CD4-positive, alpha-beta T cell treated with Interleukin-15 for 4 hours (primary cell): ENCODE measurements at places on chromosomes 2 and 18.

GRCh38 chr18:27843783-27844777, 332.9 kb downstream of the CDH2 start:
- DNase-seq: no peak

DNA sequence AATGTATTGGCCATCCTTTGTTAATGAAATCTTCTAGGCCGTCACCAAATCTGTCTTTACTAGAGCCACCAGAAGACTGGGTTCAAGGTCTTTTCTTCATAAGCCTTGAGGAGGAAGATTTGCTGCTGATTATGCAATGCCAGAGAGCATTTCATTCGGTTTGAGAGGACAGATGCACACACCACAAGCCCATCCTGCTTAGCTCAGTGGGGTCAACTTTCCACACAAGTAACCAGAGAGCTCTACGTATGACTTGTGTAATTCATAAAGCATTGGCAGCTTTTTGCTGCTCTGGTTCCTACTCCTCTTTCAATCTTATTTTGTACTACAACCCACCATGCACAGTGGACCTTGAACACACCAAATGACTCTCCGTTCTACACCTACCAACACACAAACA, 106.9 kb downstream of the OSR1 start:
- DNase-seq: no peak

DNA sequence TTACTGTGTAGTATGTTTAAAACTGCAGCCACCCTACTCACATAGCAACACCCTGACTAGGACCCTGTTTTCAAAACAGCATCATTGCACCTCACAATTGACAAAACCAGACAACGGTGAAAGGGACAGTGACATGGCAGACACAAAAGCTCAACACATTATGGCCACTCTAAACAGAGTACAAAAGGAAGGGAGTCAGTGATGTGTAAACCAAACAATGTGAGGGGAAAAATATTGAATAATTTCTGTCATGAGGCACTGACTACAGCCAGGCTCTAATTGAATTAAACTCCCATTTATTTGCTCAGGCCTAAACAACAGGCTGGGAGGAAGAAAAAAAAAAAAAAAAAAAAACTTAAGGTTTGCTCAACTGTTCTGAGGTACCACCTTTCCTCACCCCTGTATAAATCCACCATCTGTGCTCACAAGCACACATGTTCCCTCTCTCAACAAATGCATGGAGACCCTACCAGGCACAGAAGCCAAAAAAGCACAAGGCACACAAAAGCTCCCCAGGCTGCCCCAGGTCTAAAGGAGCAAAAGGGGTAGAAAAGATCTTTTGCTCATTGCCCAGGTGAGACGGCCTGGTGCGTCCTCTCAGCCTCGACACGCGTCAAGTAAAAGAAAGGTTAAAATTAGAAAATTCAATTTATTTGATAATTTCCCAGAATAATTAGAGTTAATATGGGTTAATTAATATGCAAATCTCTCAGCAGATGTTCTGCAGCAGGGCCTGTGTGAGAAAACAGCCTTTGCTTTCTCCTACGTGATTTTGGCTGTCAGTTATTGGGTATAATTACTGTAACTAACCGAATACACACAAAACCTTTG, 80.9 kb downstream of the ZEB2 start:
- no peak for DNase-seq

DNA sequence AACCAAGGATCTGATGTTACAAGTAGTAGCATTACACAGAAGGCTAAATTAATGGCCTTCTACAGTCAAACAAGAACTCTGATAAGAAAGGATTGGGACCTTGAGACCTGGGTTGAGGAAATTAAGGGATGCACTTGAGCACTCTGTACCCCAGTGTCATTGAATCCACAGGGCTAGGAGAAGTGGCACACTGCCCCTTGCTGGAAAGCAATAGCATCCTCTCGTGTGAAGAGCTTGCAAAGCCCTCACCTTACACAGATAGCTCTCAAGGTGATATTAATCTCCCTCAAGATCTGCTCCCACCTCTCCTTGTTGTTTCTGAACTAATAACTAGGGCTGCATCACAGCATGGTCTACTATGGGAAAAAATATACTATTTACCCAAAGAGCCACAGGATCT, 26.5 kb upstream of the CHST9 start:
- DNase-seq: no peak

- DNase-seq: no peak
These were observed 391.5 kb downstream of the TXNL1 start for GRCh38 chr18:56246916-56247315.

- DNase-seq: no peak
These were observed 193.0 kb upstream of the RGPD4 start for GRCh38 chr2:107633580-107634147.

- no peak for DNase-seq
These were observed 263.9 kb downstream of the LTBP1 start for GRCh38 chr2:33210626-33211025.

DNA sequence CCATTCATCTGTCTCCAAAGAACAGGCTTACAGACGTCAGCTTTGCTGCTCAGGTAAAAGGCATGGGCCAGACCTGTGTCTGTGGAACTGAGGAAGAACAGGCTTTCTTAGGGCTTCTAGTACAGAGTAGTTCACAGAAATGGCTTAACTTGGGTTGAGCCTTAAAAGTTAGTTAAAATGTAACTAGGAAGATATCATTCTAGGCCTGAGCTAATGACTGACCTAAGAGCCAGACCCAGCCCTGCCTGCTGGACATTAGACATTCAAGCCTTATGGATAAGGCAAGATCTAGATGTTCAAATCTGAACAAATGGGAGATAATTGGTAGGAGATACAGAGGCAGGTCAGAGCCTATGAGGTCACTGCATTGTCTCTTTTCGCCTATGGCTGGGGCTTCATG, 73.9 kb upstream of the SLC14A2 start:
- no peak for DNase-seq

DNA sequence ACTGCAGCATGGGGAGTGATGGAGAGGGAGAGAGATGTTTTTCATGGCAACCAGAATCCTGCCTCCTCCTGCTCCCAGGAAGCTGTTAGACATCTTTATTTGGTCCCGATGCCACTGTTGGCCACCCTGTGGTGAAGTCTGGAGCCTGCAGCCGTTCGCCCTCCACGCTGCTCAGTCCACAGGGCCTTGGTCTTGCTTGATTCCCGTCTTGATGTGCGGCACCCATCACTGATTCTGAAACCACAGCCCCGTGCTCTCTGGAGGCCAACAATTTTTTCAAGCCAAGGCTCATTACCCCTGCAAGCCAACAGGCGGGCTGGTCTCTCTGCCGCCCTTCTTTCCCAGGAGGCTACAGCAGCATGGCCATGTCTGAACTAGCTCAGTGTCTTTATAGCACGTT, 24.5 kb downstream of the SIGLEC15 start:
- DNase-seq: no peak

- DNase-seq: no peak
These were observed 542.4 kb upstream of the NRP2 start for GRCh38 chr2:205139822-205140463.

GRCh38 chr2:160628811-160629210, 135.2 kb upstream of the RBMS1 start:
- no peak for DNase-seq

- peak; percentile 29 for DNase-seq
These were observed 96.9 kb upstream of the ZNF397 start for GRCh38 chr18:35143622-35144596.

GRCh38 chr2:47206181-47206580, 51.1 kb upstream of the STPG4 start:
- no peak for DNase-seq

DNA sequence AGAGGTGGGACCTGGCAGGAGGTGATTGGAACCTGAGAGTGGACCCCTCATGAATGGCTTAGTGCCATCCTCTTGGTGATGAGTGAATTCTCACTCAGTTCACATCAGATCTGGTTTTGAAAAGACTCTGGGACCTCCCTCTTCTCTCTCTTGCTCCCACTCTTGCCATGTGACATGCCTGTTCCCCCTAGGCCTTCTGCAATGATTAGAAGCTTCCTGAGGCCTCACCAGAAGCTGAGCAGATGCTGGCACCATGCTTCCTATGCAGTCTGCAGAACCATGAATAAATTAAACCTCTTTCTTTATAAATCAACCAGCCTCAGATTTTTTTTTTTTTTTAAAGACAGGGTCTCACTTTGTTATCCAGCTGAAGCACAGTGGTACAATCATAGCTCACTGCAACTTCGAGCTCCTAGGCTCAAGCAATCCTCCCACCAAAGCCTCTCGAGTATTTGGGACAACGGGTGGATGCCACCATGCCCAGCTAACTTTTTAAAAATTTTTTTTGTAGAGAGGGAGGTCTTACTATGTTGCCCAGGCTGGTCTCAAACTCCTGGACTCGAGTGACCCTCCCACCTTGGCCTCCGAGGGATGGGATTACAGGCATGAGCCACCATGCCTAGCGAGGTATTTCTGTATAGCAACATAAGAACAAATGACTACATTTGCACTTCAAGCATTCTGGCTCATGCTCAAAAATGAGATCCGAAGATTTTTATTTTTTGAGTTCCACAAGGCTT, 2.0 kb upstream of the ZFAND2B start:
- DNase-seq: no peak

- no peak for DNase-seq
These were observed 152.3 kb downstream of the KCNE4 start for GRCh38 chr2:223203971-223204929.

DNA sequence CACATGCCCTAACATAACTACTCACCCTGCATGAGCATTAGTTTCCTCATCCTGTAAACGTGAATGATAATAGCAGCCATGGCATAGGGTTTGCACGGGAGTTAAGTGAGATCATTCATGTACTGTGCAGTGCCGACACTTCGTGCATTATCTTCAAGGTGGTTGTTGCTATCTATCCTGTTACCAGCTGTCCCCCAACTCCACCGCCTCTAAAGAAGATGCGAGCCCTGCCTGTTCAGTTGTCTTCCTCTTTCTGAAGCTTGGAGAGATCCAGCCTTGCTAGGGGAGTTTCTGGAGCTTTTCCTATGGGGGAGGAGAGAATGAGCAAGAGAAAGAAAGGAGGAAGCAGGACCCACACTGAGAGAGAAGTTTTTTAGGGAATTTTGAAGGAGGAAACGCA, 34.4 kb downstream of the YPEL5 start:
- DNase-seq: no peak
